Stimulated activated CD8-positive, alpha-beta memory T cell treated with anti-CD3 and anti-CD28 coated beads, Interleukin-7, amount 100 ng/mL, for 1 hour (primary cell): ENCODE measurements at places on chromosomes 2 and 18.

- no peak for DNase-seq
These were observed 48.2 kb upstream of the KCNG2 start for GRCh38 chr18:79749251-79750191.

DNA sequence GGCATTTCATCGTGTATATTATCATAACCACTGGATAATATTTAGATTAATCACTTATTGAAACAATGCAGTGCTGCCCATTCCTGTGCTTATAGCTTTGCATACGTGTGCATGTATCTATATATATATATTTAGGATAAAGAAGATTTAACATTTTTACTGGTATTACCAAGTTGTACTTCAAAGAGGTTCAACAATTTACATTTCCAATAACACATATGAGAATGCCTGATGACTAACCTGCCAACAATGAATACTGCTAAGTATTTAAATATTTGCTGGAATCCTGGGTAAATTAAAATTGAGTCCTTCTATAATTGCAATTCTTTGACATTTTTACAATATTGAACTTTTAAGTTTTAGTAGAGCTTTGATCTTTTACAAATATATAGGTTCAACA, 111.4 kb downstream of the SLC39A10 start:
- no peak for DNase-seq

GRCh38 chr2:131493199-131493968, 1.2 kb upstream of the MZT2A start:
- no peak for DNase-seq

- no peak for DNase-seq
These were observed 8.3 kb downstream of the GYPC start for GRCh38 chr2:126664234-126664633.

- DNase-seq = no peak
These were observed 479.7 kb upstream of the RAB6C start for GRCh38 chr2:129499747-129500146.

DNA sequence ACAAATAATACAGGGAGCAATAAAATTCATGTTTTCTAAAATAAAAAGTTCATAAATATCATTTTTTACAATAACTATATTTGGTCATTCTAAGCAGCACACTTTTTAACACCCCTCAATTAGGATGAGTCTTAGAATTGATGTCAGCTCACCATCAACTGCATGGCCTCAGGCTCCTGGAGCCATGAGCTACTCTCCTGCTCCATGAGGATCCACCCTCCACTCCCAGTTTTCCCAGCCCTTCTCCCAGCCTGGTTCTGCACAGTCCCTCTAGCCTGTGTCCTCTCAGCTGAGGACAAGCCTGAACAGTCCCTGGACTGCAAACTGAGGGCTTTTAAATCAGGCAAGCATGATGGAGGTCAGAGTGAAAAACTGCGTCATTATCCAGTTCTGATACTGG, 89.1 kb downstream of the SMC6 start:
- no peak for DNase-seq

- no peak for DNase-seq
These were observed 2.8 kb downstream of the GCFC2 start for GRCh38 chr2:75707901-75708300.

DNA sequence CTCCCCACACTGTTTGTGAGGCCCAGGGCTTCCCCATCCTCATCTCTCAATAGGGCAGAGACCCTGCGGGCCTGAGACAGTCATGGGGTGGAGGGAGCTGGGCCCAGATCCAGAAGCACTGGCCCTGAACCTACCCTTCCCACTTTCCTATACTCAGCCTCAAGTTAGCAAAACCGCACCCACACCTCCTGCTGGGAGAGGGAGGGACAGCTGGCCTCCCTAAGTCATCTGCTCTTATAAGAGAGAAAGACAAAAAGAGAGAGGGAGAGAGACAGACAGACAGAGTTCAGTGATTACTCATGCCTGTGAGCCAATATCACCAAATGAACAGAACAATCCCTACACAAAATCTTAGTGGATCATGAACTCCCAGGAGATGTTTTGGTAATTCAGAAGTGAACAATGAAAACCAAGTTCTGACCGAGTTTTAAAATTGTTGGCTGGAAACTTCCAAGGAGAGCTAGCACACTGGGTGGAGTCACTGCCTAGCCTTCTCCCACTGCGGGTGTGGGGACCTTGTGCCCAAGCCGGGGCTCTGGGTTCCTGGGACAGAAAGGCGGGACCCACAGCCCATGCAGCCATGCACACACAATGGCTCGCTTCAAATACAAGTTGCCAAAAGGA, 130.5 kb downstream of the PXDN start:
- DNase-seq = no peak

DNA sequence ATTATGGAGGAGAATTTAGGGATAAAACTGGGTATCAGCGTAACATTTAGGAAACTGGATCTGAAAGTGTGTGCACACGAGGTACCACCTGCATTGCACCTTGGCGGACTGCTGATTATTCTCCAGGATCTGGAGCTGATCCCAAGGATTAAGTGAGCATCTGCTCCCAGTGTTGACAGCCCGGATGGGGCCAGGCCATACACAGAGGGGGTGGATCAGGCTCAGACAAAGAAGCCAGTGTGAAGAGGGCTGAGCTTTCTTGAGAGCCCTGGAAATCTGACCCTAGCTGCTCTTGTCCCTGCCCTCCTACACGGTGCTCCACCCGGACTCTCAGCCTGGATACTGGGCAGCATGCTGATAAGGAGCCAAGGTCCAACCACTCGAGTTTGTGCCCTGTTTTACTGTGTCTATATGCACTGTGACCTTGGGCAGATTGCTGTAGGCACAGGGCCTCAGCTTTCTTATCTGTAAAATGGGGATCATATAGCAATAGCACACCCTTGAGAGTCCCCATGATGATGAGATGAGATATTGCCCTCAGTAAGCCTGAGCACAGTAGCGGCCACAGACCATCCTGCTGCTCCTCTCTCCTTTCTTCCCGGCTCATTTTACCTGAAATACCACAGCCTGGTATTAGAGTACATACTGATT, 396.8 kb upstream of the CELF4 start:
- DNase-seq = no peak

- no peak for DNase-seq
These were observed 22.2 kb upstream of the GPR55 start for GRCh38 chr2:230947235-230947576.

DNA sequence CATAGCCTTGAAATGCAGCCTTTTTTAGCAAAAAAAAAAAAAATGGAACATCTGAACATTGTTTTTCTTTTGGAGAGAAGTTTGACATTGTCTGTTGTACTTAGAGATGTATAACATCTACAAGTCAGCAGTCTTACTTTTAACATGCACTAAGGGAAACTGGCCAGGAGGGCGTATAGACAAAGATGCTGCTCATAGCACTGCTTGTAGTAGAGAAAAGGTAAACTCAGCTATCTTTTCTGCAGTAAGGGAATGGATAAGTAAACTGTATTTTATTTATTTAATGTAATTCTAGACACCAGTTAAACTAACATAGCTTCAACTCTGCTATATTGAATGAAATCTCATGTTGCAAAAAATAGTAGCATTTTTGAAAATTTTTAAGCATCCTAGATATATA, 489.6 kb downstream of the PTPRM start:
- no peak for DNase-seq

DNA sequence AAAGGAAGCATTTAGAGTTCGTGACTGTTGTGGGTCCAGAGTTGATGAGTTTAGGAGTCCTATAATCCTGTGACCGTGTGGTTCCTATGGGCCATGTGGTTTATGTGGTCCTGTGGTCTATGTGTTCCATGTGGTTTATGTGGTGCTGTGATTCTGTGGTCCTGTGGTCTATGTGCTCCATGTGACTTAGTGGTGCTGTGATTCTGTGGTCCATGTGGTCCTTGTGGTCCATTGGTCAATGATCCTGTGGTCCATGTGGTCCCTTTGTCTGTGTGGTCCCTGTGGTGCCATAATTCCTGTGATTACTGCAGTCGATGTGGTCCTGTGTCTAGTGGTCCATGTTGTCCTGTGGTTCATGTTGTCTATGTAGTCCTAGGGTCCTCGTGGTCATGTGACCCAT, 167.3 kb downstream of the TMEM18 start:
- DNase-seq = no peak

DNA sequence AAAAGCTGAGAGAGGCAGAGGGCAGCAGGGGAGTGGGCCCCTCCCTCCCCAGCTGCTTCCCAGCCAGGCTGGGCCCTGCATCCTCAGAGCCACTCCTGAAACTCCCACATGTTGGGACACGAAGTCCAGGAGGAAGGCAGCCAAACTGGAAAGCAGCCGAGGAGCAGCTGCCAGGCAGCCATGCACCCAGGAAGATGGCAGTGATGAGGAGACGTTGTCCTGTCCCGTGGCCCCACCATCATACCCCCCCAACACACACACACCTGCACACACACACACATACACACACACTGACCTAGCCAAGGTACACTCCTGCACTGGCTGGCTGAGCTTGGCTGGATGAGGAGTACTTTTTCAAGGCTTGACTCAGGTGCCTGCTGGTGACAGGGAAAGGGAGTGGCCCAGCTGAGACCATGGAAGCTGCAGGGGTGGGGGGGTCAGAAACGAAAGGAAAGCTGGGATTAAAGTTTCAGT, 106.0 kb downstream of the CYP26B1 start:
- no peak for DNase-seq

DNA sequence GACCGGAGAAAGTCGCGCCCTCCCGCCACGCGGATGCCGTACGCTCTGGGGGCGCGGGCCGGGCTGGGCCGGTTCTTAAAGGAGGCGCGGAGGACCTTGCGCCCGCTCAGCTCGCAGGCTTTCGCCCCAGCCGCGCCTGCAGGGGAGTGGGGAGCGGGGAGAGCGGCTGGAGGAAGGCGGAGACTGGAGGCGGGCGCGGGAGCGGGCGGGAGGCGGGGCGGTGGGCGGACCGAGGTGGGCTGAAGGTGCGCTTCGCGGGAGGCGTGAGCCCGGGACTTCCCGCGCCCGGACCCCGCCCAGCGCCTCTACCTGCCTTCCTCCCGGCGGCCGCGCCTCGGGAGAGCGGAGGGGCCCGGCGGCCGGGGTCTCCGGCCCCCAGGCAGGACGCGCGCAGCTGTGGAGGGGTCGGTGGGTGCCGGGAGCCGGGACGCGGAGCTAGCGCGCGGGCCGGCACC, at the start of gene ADRA2B:
Gene ADRA2B, minus strand, starts transcription at position 148 of the 455 bp plus-strand sequence. CDS start 422 bp downstream, outside the sequence.
- peak; percentile 66 for DNase-seq

GRCh38 chr2:69185807-69186206, 172.8 kb downstream of the ANTXR1 start:
- DNase-seq = no peak

DNA sequence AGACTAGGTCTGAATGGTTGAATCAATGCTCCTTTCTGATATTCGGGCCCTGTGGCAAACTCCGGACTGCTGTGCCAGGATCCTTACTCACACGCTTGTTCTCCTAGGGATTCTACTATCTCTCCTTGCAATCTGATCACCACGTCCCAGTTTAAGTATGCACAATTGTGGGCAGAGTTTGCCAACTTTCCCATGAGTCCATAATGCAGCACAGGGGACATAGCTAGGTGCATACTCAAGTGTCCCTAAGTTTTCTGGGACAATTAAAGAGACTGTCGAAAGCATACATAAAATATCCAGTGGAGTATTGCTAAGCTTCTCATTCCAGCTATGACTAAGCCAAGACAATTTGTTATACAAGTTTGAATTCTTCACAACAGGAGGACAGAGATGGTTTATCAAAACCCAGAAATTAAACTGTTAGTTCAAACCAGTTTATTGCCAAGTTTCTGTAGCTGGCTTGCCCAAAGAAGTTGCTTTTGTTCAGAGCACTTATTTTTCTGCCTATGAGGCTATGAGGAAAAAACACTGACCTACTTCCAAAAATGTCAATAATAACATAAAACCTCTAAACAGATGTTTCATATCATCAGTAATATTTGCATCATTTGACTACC, 136.1 kb downstream of the EXOC6B start:
- no peak for DNase-seq

GRCh38 chr2:10064932-10065772, 15.1 kb downstream of the CYS1 start:
- DNase-seq = no peak

GRCh38 chr2:144430722-144431391, 89.1 kb downstream of the ZEB2 start:
- no peak for DNase-seq
